Activated T-cell treated with anti-CD3 and anti-CD28 coated beads for 24 hours (primary cell): ENCODE measurements at places on chromosomes 13 and 19.
A peak's percentile ranks its signal among the peaks of the same experiment; 100 is the strongest.

DNA sequence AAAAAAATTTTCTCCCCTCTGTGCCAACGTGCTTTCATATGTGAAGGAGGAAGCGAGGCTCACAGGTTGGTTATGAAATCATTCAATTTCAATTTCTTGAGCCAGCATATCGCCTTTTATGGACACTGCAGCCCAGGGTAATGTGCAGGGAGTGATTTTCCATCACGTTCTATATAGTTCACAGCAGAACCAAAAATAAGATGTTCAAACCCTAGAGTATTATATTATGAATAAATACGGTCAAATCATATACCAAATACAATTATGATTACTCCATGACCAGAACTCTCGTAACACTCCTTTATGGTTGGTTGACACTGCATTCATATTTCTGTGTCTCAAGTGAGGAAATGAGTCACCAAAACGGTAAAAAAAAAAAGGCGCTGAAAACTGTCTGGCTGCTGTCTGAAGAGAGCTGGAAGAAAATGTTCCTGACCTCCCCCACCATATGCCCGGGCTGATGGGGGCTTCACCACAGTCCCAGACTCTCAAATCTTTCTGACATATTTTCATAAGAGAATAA is 75.8 kb upstream of the UBAC2 start:
- no peak for DNase-seq

DNA sequence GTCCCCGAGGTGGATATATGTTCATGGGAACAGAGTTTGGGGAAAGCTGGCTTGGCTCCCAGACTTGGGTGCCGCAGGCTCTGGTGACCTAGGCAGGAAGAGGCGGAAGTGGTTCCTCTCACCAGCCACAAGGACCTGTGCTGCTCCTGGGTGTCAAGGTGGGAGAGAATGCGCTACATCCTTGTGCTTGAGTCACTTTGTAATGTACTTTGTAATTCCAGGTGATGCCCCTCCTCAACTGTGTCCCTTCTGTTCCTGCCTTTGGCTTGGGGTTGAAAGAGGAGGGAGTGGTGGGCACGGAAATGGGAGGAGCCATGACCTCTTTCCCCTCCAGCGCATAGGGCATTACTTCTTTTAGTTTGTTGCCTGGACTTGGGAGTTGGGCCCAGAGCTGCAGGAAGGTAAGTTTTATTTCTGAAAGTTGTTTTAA is 10.9 kb downstream of the GARRE1 start:
- DNase-seq = no peak

GRCh38 chr19:32669310-32669709 is 5.7 kb downstream of the ANKRD27 start:
- DNase-seq = no peak

- no peak for DNase-seq
These were observed 191.8 kb upstream of the NBEA start for GRCh38 chr13:34750078-34750931.

GRCh38 chr13:79373916-79374315 is 32.1 kb downstream of the RBM26 start:
- DNase-seq = no peak

DNA sequence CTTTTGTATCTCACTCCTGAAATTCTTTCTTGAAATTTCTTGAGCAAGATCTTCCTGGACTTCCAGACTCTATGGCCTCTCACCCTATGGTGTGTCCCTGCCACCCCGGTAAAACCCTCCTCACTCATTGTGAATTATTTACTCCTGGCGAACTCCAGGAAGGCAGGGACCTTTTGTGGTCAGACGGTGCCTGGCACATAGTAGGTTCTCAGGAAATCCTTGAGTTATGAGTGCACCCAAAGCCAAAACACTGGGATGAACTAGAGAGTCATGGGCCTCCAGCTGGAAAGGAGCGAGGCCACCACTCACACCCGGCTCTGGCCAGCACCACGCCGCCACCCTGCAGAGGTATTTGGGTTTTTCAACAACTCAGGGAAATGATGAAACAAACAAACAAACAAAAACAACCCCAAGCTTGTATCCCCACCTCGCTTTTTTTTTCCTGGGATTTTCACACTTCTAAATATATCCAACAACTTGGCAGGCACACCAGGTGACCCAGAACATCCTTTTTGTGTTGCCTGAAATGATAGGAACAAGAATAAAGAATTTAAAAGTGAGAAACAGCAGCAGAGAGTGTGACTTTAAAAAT is 11.2 kb downstream of the HPN start:
- DNase-seq = no peak

GRCh38 chr19:47729799-47730520 is 15.4 kb upstream of the NOP53 start:
- DNase-seq = peak; percentile 42

DNA sequence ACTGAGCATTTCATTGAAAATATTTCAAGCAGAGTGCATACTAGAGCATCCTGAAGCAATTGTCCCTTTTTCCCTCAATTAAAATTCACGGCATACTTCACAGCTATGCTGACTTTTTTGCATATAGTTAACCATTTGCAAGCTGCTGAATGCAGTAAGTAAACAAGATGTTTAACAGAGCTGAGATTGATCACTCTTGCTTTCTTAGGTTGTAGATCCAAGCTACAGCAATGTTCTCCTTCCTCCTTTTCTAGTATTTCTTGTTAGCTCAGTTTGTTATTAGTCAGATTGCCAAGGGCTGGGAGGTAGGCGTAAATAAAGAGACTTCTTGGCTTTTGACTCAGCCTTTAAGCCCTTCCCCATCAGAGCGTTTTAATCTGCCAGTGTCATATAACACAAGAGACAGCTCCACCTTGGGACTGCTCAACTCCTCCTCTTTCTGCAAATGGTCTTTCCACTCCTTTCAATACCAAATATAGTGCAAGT is at the start of gene SLITRK6:
TSS of gene SLITRK6 (minus strand) at position 323 of the 486 bp plus-strand sequence. CDS start 2,911 bp downstream, outside the sequence.
- DNase-seq = no peak

GRCh38 chr13:110305949-110306339 is 1.0 kb downstream of the COL4A1 start:
- no peak for DNase-seq

- no peak for DNase-seq
These were observed 507 bp downstream of the MARCHF2 start for GRCh38 chr19:8413629-8413995.

DNA sequence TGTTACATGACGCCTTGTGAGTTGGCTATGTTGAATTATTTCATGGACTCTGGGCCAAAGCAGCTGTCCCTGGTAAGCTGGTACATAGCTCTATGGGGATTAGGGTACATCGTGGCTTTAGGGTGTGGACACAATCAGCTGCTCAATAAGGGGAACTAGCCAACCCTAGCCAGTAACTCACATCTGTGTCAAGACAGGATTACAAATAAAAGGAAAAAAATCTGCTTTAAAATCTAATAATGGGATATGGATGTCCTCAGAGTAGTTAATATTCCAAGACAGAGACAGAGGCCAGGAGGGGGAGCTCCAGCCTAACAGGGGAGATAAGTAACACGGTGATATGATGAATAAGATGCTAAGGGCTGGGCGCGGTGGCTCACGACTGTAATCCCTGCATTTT is 21.1 kb upstream of the ZNF766 start:
- peak; percentile 43 for DNase-seq

- DNase-seq = no peak
These were observed 619.2 kb upstream of the SGCG start for GRCh38 chr13:22561581-22561980.

DNA sequence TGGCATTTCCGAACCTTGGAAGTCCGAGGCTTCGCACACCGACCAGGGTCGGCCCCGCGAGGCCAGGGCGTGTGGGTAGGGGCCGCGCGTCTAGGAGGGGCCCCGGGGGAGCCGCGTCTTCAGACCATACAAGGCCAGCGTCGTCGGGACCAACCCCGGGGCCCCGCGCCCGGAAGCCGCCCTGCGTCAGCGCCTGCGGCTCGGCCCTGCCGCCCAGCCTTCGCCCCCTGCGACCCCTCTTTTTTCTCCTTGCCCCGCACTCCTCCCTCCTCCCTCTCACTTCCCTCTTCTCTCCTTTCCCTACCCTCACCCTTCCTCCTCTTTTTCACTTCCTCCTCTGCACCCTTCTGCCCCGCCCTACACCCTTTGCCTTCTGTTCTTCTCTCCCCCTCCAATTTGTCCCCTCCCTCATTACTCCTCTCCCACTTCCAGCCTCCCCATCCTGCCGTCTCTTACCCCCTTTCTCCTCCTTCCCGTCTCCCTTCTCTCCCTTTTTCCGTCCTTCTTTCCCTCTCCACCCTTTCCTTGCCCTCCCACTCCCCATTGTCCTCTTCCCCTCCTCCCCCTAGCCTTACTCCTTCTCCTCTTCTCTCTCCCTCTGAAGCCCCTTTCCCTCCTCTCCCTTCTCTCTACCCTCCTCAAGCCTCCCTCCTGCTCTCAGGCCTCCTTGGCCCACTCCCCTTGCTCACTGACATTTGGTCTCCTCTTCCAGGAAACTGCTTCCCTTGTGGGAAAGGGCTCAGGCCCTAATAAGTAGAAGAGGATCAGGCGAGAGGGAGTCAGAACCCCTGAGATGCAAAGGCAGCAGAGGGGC is 2.2 kb upstream of the PLEKHG2 start:
- no peak for DNase-seq

DNA sequence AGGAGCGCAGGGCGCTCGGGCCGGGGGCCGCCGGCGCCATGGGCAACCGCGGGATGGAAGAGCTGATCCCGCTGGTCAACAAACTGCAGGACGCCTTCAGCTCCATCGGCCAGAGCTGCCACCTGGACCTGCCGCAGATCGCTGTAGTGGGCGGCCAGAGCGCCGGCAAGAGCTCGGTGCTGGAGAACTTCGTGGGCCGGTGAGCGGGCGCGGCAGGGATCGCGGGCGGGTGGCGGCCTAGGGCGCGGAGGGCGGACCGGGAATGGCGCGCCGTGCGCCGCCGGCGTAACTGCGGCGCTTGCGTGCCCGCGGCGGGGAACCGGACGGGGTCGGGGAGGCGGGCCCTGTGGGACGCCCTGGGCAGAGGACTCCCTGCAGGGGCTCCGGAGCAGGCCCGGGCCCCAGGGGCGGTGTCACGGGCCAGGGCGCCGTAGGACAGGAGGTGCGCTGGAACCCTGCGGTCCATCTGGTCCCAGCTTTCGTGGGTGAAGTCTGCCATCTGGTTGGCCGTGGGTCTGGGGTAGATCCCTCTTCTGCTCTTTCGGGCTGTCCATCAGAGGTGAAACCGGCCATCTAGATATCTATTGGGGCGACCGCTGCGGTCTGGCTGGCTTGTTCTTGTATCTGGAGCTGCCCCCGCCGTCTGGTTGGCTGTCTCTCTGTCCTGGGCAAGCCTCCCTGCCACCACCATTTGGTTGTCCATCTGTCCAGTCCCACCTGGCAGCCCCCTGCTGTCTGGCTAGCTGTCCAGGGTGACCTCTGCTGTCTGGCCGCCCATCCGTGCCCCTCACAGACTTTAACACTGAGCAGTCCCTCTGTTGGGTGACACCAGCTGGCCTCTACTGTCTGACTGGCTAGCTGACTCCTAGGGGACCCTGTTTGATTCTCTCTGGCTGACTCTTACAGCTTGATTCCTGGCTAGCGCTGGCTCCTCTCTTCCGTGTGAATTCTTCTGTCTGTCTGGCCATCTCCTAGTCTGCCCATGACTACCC is 622 bp downstream of the DNM2 start:
- peak; percentile 39 for DNase-seq

- DNase-seq = no peak
These were observed 97.3 kb downstream of the GGACT start for GRCh38 chr13:100491164-100491842.

GRCh38 chr19:55549500-55550320 is 4.4 kb upstream of the SBK3 start:
- DNase-seq = no peak

- DNase-seq = peak; percentile 73
These were observed 20.1 kb downstream of the C19orf12 start for GRCh38 chr19:29694669-29695627.

GRCh38 chr13:95507991-95508390 is 44.5 kb upstream of the CLDN10 start:
- no peak for DNase-seq

DNA sequence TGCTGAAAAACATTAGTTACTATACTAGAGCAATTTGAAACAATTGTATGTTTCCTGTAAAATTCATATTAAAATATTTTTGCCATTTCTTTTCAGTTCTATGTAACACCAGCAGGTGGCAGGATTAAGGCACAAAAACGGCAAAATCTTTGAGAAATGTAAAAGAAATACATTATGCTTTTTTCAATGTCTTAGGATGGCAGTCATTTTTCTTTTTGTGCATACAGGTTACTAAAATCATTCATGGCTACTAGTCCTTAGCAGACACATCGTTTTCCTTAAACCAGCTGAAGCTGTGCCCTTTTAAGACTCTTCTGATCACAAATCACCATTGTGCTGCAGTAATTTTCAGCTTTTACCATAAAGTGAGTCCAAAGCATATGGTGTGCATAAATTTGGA is 800.7 kb upstream of the SLITRK5 start:
- DNase-seq = no peak

DNA sequence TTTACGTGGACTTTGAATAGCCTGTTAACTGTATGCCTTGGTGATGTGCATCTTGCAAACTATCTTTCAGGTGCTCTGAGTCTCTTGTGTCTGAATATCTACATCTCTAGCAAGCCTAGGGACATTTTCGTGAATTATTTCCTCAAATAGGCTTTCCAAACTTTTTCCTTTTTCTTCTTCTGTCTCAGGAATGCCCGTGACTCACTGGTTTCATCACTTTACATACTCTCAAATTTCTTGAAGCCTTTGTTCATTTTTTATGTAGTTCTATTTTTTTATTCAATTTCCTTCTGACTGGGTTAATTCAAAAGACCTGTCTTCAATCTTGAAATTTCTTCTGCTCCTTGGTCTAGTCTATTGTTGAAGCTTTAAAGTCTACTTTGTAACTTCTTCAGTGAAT is 332.2 kb downstream of the OXGR1 start:
- no peak for DNase-seq

DNA sequence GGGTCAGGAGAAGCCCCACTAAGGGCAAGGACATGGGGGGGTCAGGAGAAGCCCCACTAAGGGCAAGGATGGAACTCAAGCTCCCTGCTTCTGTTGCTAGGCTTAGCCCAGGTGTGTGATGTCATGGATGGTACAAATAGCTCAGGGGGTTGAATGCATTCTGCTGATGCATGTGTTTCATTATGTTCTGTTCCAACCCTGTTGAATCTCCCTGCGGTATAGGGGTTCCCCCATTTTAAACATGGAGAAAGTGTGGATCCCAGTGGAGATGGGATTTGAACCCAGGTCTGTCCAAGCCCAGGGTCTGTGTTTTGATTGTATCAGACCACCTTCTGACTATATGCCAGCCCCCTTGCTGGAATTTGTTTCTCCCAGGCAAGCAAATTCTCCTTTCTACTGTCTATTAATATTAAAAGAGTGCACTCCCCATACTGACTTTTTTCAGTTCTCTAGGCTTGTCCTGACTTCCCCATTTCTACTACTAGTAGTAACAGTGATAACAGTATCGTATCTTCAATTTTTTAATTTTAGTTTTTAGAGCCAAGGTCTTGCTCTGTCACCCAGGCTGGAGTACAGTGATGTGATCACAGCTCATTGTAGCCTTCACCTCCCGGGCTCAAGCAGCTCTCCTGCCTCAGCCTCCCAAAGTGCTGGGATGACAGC is 6.7 kb downstream of the ZNF865 start:
- no peak for DNase-seq

DNA sequence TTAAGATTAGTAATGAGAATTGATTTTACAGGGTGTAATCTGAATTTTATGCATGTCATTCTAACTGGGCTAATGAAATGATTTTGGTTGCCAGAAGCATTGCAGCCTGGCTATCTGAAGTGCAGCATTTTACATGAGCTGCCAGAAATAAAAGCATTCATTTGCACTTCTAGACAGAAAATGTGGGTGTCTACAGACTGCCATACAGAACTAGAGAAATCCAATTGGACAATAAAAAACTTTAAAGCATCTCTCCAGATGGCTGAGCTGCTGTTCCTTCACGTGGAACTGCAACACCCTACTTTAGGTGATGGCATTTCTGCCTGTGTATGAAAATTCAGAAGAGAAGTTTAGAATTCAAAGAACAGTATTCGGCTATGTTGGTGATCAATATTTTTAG is 450.1 kb upstream of the SLITRK1 start:
- no peak for DNase-seq
